HS-27A (cell line): ENCODE measurements at places on chromosomes 1 and 21.
A peak's percentile ranks its signal among the peaks of the same experiment; 100 is the strongest.

GRCh38 chr1:235980976-235981375 is 83.9 kb downstream of the NID1 start:
- no peak for DNase-seq

- no peak for DNase-seq
Observed at GRCh38 chr1:34002810-34003209, 138.9 kb downstream of the HMGB4 start.

DNA sequence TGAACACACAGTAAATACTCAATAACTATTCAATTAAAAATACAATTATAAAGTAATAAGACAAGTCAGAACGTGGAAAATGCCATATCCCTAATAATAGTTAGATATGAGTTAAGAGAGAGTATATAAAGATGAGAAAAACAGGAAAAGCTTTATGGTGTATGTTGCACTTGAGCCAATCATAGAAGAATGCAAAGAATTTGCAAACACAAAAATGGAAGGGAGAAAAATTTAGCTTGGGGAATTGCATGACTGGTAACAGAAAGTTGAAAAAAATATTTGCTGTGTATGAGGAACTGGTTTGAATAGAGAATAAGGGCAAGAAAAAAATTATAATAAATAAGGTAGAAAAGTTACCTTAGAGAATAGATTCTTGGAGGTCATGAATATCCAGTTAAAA is 739.6 kb upstream of the CXADR start:
- DNase-seq, result peak; percentile 47

- DNase-seq, result no peak
Observed at GRCh38 chr1:84619383-84620102, 45.3 kb upstream of the CTBS start.

- peak; percentile 62 for DNase-seq
Observed at GRCh38 chr1:43143441-43143888, 28.6 kb downstream of the EBNA1BP2 start.
